ENCODE measurements at places on chromosomes 5 and 9.

DNA sequence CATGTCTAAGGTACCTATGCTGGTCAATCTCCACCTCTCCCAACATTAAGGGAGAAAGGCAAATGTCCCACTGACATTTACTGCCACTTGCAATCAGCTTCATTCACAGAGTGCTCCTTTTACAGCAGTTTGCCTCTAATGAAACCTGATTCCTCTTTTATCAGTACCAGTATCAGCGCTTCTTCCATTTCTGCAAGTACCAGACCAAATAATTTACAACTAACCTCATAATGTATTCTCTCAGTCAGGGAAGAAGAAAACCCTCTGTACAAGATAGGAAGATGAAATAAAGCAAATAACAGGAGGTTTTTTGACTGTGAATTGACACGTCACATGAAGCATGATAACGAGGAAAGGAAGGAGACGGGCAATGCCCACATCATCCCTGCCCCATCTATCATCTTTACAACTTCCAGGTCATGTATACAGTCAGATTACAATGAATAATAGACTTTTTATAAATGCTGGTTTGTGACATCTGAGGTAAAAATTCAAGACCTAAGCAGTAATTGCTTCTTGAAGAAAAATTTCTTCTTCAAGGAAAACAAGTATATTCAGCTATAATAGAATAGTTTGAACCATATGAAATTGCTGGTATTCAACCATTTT is 21.9 kb downstream of the ABITRAM start:
- no peak for DNase-seq

- no peak for DNase-seq
These were observed 27.7 kb downstream of the CDC37L1 start for GRCh38 chr9:4706971-4707622.

DNA sequence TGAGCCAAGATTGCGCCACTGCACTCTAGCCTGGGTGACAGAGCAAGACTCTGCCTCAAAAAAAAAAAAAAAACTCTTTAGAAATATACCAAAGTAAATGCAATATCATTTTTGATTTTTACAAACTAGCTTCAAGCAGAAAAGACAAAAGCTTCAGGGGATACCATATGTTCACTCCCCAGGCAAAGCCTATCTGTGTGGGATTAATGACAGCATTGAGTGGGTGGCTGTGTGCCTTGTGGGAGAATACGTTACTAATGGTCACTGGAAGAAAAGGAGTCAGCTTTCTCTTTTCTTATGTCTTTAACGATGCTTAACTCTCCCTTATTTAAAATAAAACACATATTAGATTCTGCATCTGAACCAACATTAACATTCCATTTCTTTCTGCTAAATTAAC is 1.9 kb downstream of the PCA3 start:
- DNase-seq: no peak

- no peak for DNase-seq
These were observed 1.1 kb upstream of the PITX1 start for GRCh38 chr5:135034963-135035677.

GRCh38 chr5:149677731-149678130 is 52.4 kb upstream of the PPARGC1B start:
- no peak for DNase-seq

- no peak for DNase-seq
These were observed 154.2 kb upstream of the IRX4 start for GRCh38 chr5:2036885-2037284.

DNA sequence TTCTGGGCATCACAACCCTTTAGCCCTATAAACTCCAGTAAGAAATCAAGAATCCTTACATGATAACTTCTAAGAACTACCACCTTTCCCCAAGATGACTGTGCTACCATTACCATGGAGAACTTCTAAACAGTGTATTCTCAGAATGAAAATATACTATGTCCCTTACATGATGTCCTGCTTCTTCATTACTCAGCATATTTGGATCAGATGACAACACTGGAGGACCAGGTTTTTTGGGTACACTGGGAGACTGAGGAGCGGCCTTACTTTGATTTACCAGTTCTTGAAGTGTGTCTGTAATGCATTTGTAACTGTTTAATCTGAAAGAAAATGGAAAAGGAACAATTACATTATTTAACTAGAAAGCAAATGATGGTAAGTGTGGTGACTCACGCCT is 55.7 kb upstream of the CPLANE1 start:
- DNase-seq: no peak

DNA sequence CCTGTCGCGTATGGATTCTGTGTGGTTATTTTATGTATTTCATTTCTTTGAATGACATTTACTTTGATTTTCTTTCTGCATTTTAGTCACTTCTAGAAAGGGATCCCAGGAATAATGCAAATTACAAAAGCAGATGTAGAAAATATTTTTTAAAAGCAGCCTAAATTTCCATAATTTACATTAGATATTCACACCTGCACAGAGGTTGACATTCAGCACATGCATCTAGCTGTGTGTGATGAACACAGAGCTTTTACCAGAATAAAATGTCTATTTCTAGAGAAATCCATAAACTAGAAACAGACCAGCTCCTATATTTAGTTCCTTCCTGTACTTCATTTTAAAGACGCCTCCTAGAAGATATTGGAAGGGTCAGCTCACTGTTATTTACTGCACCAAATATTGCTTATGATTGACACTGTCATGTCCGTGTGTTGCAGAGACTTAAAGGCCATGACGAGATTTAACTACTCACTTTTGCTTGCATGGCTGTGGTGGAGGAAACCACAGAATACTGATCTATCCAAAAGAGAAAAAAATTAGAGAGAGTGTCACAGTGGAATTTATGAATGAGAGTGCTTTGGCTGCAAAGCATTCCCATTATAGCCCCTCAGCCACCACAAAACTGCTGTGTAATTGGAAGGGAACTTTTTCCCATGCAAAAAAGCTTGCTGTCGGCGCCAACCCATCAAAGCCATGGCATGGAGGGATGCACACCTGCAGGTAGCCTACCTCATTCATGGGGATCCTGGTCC is 58.1 kb downstream of the EBF1 start:
- no peak for DNase-seq

GRCh38 chr5:40813698-40814281 is 15.6 kb upstream of the PRKAA1 start:
- DNase-seq: no peak

GRCh38 chr5:150496534-150496933 is 11.4 kb upstream of the NDST1 start:
- DNase-seq: no peak

DNA sequence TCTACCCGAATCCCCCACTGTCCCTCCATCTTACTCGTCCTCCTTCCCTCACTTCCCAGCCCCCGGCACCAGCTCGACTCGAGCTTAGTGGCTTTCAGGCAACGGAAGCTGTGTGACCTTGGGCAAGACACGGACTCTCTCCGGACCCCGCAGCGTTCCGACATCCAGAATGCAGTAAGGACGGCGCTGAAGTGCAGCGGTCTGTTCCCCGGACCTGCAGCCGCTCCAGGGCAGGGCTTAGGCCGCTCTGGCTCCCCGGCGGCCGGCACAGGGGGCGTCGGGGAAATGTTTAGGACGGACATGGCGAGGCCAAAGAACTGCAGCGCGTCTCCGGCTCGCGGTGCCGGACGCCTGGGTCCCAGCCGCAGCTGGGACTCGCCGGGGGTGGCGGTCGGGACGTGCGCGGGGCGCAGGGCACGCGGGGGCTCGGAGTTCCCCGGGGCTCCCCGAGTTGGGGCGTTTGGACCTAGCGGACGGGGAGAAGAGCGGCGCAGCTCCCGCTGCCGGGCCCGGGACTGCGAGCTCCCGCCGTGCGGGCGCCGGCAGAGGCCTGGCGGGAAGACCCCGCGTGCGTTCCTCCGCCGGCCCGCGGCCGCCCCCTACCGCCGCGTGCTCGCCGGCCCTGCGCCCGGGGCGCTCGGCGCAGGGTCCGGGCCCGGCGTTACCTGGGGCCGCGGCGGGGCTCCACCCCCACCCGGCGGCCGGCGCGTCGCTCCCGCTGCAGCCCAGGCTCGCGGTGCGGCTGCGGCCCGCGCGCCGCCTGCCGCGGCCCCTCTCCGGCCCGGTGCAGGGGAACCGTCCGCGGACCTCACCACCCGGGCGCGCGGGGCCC is 5.6 kb upstream of the RNF44 start:
- DNase-seq: peak; percentile 26
